ENCODE measurements at places on chromosomes 7 and 10.
A peak's percentile ranks its signal among the peaks of the same experiment; 100 is the strongest.

GRCh38 chr7:27735165-27735564, 4.8 kb upstream of the TAX1BP1 start:
- no peak for DNase-seq

DNA sequence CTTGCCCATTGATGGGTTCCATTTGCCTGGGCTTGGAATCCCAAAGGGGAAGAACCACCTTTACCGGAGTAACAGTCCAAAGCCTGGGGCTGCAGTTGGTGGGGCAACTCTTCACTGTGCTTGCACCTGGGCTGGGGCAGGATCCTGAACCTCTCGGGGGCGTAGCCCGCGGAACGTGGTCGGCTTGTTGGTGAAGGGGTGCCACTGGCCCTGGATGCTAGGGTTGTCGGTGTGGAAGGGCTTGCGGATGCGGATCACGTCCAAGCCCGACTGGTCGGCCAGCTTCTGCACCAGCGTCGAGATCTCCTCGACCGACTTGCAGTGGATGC, 710 bp downstream of the MRPL43 start:
- DNase-seq, result no peak

- no peak for DNase-seq
These were observed 22.3 kb downstream of the KLHDC10 start for GRCh38 chr7:130092598-130092997.

GRCh38 chr10:114042895-114043531, 653 bp upstream of the ADRB1 start:
- peak; percentile 61 for DNase-seq

GRCh38 chr10:78957471-78958039, 111.2 kb upstream of the ZMIZ1 start:
- no peak for DNase-seq

DNA sequence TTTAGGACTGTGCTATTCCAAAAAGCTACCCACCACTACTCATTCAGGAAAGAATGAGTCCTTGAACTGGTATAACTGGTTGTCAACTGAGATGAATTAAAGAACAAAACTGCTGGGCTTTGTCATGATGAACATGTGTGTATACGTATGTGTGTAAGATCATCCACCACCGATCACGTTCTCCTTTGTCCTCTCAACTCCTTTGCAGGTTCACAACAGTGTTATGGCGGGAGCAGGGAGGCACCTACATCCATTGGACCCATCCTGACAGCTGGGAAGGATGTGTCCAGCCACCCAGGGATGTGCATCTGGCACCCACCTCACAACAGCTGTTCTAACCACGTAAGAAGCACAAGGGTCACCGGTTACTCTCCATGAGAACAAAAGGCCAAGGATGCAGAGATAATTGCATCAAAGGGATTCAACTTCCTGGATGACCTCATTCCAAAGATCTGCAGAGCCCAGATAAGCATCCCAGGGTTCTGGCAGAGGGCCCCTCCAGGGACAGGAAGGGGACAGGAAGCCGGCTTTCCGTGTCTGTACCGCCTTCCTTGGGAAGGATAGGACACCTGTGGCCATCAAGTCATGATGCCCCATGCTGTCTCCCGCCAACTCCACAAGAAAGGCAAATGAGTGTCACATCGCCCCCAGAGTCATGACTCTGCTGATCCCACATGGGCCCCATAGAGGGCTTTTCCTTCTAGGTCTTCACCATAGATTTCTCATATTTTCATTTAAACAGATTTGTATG, 66.1 kb downstream of the STEAP1B start:
- peak; percentile 85 for DNase-seq

GRCh38 chr10:48614481-48615390, 9.9 kb upstream of the ARHGAP22 start:
- DNase-seq, result no peak

DNA sequence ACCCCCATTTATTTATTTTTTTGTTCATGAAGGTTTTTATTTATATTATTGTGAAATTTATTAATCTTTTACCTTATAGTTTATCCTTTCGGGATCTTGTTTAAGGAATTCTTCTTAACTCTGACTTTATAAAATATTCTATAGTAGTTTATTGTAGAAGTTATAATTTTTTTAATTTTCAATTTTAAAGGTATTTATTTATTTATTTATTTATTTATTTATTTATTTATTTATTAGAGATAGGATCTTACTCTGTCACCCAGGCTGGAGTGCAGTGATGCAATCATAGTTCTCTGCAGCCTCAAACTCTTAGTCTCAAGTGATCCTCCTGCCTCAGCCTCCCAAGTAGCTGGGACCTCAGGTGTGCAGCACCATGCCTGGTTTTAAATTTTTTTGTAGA, 56.0 kb downstream of the NRF1 start:
- no peak for DNase-seq

Data from H9 (cell line).